ENCODE measurements at places on chromosomes 3 and 15.

- DNase-seq: peak; percentile 50
Measured at GRCh38 chr15:90557186-90558084, 27.7 kb downstream of the CRTC3 start.

DNA sequence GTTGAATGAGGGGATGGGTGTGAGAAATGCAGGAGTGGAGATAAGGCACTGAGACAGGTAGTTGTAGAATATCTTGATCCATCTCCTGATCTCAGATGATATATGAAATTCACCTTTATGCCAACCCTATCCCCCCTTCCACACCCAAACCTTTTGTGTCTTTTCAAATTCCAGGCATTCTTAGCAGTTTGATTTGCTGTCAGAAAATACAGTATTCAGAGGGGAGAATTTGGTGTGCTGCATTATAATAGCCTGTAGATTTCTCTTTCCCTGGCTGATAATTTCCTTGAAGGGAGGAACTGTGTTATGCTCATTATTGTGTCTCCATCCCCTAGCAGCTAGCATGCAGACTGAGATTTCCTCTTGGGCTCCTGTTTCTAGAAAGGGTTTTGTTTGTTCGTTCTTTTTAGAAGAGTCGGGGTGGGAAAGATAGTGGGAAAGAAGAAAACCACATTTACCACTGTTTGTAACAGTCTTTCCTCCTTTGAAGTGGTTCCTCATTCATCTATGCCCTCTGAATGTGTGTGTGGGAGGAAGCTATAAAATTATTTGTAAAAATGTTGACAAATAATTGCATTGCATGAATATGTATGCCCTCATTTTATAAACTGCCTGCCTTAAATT lies 373.4 kb downstream of the DIPK2A start:
- no peak for DNase-seq

DNA sequence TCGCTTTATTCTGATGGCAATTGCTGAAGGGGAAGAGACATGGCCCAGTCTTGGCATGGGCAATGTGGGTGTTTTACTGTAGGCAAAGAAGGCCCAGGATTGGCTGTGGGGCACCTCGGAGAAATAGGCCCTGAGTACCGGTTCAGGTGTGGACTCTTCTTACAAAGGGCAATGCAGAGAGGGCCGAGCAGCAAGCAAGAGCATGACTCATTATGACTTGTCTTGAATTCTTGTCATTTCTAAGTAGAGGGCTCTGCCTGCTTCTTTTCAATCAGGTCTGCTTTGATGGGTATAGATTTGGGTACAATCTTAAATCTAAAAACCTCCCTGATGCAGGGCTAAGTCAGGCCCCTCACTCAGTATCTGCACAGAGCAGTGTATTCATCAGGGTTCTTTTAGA lies 14.8 kb upstream of the BUB1B start:
- peak; percentile 49 for DNase-seq

DNA sequence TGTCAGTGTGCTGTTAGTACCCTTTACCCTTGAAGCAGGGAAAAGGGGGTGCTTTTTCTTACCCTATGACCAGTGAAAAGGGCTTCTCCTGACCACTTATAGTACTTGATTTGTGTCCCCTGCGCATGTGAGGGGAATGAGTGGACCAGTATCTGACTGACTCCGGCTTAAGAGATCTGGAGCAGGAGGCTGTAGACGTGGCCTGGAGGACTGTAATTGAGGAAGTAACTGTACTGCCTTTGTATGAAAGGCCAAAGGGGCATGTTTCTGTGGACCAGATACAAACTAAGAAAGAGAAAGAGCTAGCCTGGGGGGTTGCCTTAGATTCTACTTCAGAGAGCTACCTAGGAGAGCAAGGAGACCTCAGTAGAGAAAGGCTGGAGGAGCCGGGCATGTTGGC lies 89.9 kb upstream of the TBL1XR1 start:
- no peak for DNase-seq

- DNase-seq: peak; percentile 21
Measured at GRCh38 chr3:63450023-63450422, 171.9 kb downstream of the SYNPR start.

- no peak for DNase-seq
Measured at GRCh38 chr15:54816401-54816800, 380.3 kb downstream of the RSL24D1 start.

GRCh38 chr3:127822041-127822681 lies at the start of gene MGLL:
Gene MGLL (minus strand): TSS chr3:127822515. CDS start chr3:127822318, 197 bp downstream.
- DNase-seq: peak; percentile 66

- peak; percentile 35 for DNase-seq
Measured at GRCh38 chr3:101976473-101976872, 127.2 kb downstream of the NFKBIZ start.

DNA sequence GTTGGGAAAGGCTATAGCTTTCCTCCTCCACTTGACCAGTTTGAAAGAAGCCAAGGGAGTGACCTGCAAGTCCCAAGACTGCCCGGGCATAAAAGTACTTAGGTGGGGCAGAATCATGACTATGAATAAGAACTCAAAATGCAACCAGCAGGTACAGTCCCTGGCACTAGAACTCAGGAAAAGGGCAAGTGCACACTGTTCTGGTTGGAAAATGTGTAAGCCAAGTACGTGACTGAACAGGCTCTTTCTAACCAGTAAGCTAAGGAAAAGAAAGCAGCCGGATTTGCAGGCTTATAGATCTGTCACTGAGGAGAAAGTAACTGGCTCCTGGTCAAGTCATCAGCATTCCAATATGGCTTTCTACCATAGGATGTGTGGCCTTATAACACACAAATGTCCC lies 101.2 kb upstream of the SLC4A7 start:
- DNase-seq: no peak

- DNase-seq: no peak
Measured at GRCh38 chr3:187792521-187792920, 47.3 kb upstream of the BCL6 start.

- DNase-seq: no peak
Measured at GRCh38 chr3:174208161-174208560, 651.0 kb upstream of the NAALADL2 start.

DNA sequence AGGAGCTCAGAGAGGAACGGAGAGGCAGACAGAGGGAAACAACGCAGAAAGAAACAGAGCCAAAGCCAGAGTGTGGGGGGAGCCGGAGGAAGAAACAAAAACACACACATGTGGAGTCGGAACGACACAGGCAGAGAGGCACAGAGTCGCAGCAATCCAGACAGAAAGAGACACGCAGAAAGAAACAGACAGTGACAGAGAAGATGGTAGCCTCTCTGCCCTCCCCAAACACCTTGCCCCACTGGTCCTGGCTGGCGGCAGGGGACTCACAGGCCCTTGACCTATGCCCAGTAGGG lies 1.7 kb downstream of the NCKIPSD start:
- DNase-seq: no peak

DNA sequence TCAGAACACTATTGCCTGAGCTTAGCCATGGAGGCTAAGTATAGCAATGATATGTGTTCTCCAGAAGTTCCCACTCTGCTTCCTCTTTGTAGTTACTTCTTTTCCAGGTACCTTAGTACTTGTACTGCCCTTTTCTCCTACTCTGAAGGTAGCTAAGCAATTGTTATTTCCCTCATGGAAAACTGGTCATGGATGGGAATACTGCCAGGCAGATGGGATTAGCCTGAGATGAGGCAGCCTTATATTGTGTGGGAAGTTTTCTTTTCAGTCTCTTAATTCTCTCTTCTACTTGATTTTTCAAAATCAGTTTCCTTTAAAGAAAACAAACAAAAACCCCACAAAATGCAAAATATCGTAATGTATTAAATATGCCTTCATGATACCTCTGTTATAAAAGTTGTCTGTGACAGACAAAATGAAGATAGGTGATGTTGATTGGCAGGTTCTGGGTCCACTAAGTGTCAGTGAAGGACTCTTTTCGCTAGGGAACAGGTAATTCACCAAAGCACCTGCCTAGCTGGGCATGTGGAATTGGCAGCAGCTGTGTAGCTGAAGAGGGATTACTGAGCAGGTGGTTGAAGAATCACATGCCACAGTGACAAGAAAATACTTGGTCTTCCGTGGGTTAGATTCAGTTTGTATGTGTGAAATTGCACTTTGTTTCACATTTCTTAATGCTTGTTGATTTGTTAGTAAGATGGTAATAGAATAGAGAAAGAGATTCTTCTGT lies 4.1 kb downstream of the ZNF609 start:
- DNase-seq: peak; percentile 12

GRCh38 chr3:62625268-62625667 lies 249.9 kb downstream of the CADPS start:
- no peak for DNase-seq

GRCh38 chr3:101300073-101300472 lies 20.3 kb downstream of the IMPG2 start:
- DNase-seq: no peak

DNA sequence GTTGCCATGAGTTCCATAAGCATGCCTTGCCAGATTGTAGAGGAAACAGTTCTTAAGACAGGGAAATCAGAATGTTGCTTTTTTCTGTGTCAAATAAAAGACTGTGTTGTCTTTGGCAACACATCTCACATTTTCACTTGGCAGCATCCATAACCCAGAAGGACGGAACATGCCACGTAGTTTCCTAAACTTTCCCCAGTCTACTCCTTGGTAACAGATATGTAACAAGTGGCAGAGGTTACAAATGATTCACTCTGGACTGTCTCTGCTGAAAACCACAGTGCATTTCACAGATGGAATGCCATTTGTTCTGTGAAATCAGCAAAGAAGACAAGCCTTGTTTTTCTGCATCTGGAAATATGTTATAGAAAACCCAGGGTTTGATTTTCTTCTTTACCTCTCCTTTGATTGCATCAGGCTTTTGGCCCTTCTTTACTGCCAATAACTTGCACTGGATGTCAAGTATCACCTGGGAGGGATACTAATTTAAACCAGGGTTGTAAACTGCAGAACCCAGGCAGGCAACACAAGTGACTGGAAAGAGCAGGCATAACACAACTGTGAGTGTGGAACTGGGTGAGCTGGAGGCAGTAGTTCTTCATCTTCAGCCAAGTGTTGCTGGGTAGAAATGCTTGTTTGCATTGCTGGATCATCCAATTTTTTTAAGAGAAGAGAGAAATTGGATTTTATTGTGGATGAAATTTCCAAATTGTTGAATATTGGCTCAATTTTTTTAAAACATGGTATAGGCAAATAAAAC lies 124.4 kb upstream of the FOXB1 start:
- DNase-seq: peak; percentile 83

DNA sequence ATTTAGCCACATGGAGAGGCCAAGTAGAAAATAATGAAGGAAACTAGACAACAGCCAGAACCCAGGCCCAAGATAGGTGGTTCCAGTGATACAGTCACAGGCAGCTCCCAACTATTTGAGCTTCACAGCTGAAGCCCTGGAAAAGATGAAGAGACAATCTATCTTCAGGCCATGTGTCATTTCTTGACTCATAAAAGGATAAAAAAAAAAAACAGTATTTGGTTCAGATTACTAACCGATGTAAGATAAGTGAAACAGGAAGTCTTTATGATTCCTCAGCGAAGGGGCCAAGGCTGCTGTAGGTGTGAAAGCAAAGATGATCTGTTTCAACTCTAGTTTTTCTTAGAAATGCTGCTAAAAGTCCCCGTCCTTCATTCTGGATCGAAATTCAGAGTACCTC lies 394.6 kb downstream of the ZNF385D start:
- DNase-seq: peak; percentile 61

GRCh38 chr3:128610451-128611070 lies 40.1 kb downstream of the RPN1 start:
- no peak for DNase-seq

DNA sequence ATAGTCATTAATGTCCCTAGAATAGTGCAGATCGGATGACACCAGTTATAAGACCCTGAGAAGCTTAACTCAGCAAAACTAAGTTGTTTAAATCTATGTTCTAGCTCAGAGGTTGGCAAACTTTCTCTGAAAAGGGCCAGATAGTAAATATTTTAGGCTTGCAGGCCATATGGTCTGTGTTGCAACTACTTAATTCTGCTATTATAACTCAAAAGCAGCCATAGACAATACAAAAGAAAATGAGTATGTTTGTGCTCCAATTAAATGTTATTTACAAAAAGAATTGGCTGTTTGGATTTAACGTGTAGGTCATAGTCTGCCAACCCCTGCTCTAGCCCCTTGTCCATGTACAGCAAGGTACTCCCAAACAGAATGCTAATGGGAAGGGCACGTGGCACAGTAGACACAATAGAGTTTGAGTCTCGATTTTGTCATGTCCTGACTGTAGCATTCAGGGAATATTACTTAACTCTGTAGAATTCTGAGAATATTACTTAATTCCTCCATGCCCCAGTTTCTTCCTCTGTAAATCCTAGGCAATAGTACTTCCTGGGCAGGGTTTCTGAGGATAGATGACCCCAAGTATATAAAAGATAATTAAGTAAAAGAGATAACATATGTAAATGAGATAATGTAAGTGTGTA lies 70.5 kb upstream of the ATP2C1 start:
- no peak for DNase-seq

GRCh38 chr15:80159811-80160569 lies 7.2 kb downstream of the FAH start:
- peak; percentile 51 for DNase-seq

DNA sequence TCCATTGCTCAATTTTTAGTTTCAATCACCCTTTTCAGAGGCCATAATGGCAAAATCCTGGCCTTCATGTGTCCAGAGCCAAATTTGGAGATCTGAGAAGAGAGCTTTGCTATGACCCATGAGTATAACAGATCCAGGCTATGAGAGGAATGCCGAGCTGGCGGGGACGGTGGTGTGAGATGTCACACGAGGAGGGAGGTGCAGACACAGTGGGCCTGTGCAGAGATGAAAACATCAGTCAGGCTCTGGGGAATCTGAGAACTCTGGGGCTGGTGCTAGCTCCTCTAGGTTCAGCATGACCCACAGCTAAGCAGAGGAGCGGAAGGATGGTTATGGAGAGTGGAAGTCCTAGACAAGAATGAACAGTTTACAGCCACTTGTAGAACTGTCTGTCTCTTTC lies 398.3 kb upstream of the ATP10A start:
- no peak for DNase-seq

- peak; percentile 25 for DNase-seq
Measured at GRCh38 chr3:62184559-62184958, 188.8 kb downstream of the FEZF2 start.

- DNase-seq: no peak
Measured at GRCh38 chr15:89746386-89746780, 4.7 kb downstream of the MESP1 start.

DNA sequence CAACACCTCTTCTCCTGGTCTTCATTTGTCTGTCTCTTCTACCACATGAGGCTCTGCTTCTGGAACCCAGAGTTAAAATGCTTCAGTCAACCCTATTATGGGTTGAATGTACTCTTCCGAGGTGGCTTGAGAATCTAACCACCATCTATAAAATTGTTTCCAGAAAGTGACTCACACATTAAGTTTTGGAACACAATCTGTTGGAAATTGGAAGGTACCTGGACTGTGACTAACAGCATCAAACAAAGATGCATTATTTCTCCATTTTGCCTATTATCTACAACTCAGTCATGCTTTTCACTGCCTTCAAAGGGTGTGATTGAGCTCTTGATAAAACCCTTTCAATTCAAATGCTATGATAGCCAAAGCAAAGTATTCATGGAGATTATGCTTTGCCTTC lies 499.0 kb upstream of the SEMA6D start:
- no peak for DNase-seq

GRCh38 chr3:51280176-51280575 lies 104.9 kb upstream of the MANF start:
- no peak for DNase-seq

Data from fibroblast of skin of right biceps (primary cell).